Esophagus mucosa (tissue), 1 donor: ENCODE measurements at places on chromosomes 16 and 17. TPM values are rescaled to one million over a fixed set of nuclear protein-coding genes. Genes with fewer than 3 reads are reported as not detected.

VASN gene
- 16.6 TPM for total RNA-seq

TBC1D3K gene
- total RNA-seq = not detected

ABCA8 gene
- total RNA-seq = 0.72 TPM

ACOX1 gene
- total RNA-seq = 66.0 TPM

TSPOAP1 gene
- 2.6 TPM for total RNA-seq

GRCh38 chr17:44556832-44557606, at the start of gene FZD2:
FZD2 (plus strand) TSS chr17:44557484; CDS start chr17:44557689, 205 bp downstream.
- peak; percentile 68 for ATAC-seq

- ATAC-seq = peak; percentile 54
These were observed 21.1 kb upstream of the TFAP4 start for GRCh38 chr16:4293822-4294457.

DNA sequence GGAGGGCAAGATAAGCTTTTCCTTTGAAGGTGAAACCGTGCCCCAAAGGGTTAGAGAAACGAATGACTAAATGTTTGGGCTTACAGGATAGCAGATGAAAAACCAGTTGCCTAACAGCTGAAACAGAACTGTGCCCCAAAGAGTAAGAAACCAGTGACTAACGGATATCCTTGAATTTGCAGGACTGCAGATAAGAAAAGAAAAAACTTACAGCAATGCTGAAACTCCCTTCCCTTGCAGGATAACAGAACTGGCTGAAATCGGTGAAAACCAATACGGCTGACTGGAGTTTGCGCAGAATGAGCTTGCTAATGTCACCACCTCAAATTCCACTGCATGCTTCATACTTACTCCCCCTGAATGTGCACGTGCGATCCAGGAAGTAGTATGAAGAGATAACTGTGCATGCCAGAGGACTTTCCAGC, 175.2 kb upstream of the NLRP1 start:
- no peak for ATAC-seq

DNA sequence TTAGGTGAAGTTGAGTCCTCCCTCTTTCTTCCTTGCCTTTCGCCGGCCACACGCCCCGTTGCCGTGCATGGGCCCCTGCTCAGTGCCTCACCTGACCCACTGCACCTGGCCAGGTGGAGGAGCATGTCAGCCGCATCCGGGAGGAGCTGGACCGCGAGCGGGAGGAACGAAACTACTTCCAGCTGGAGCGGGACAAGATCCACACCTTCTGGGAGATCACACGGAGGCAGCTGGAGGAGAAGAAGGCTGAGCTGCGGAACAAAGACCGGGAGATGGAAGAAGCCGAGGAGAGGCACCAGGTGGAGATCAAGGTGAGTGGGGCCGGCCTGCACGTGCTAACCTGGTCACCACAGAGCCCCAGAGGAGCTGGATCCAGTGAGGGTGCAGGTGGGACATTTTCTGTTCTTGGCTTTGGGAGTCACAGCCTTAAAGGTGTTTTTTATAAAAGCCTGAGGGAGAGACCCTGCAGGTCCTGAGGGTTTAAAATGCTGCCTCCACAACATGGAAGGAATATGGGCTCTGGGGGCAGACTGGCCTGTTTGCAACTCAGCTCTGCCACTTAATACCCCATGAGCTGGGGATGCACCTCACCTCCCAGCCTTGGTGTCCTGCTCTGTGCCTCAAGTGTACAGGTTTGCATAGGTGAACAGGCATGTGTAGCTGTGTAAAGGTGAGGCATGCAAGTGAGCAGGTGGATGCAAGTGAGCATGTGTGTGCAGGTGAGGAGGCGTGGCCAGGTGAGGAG, 12.1 kb upstream of the DBNDD1 start:
- ATAC-seq = no peak

GRCh38 chr17:40349477-40349894, 15.1 kb downstream of the GJD3 start:
- peak; percentile 52 for ATAC-seq

DNA sequence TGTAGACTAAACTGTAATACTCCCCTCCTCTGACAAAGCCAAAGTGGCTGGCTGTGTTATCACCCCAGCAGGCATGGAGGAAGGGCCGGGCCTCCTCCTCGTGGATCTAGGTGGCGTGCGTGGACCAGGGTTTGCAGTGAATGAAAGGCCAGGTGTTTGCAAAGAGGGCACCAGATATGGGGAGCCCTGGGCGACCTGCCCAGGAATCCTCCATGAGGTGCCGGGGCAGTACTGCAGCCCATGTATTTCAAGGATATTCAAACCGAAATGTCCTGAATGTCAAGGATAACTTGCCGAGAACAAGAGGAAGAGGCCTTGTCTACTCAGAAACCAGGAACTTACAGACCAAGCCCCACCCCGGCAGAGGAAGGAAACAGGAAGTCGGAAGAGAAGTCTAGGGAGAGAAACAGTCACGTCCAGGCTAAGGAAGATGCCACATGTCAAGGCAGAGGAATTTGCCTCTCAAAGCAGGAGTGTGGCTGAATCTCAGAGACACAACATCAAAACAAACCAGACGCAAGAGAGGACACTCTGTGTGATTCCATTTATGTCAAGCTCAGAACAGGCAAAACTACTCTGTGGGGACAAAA, 13.7 kb upstream of the OSGIN1 start:
- no peak for ATAC-seq

- no peak for ATAC-seq
These were observed 426.3 kb downstream of the SLC39A11 start for GRCh38 chr17:72665852-72666851.

DNA sequence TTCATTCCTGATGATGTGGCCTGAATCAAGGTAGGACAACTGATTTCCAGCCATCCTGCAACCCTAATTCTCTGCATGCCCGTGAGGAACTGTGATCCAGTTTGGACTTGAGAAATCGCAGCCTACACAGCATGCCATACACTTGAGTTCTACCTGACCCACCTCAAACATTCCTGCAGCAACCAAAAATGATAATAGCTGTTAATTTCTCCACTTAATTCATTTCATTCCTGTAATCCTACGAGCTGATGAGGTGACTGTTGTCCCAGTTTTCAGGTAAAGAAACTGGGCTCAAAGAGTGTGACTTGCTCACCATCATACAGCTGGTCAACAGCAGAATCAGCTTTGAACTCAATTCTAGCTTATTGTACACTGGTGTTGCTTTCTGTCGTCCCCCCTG, 2.2 kb upstream of the GAS7 start:
- ATAC-seq = no peak

- ATAC-seq = no peak
These were observed 55.6 kb upstream of the LRRC37A3 start for GRCh38 chr17:64974750-64975317.

DNA sequence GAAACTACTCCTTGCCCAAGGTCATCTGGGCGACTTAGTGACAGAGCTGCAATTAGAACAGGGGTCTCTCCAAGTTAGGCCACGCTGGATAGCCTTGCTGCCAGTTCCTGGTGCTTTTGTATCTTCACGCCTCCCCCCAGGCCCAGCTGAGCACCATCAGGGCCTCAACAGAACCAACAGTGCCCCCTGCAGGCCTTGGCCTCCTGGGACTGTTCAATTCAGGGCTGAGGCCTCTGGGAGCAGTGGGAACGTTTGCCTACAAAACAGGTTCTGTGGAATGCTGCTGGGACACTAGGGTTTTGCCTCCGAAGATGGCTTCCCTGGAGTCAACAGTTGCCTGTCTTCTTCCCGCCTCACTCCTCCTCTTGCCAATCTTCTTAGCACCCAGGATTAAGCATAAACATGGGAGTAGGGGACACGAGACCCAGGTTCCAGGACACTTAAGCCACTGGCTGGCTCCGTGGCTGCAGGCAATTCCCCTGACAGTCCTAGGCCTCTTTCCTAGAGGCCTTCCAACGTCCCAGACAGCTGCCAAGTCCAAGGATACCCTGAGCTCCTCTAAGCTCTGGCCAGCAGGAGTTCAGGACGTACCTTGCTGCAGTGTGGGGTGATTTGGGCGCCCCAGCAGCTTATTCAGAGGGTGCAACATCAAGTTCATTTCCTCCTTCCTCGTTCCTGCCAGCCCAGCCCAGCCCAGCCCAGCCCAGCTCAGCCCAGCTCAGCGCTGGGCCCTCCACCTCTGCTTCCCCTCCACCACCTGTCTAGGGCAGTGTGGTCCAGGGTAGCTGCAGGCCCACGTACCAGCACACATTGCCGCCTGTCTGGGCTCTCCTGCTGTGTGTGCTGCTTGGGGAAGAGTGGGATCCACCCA, 246.6 kb upstream of the RPL38 start:
- ATAC-seq = peak; percentile 80

- no peak for ATAC-seq
These were observed 276.5 kb downstream of the KIF2B start for GRCh38 chr17:54099221-54099620.

GRCh38 chr17:75516619-75517296, 430 bp downstream of the TSEN54 start:
- no peak for ATAC-seq

- ATAC-seq = no peak
These were observed 86.5 kb downstream of the STH start for GRCh38 chr17:46085522-46085921.

- no peak for ATAC-seq
These were observed 1.1 kb downstream of the NOXO1 start for GRCh38 chr16:1980030-1980769.

DNA sequence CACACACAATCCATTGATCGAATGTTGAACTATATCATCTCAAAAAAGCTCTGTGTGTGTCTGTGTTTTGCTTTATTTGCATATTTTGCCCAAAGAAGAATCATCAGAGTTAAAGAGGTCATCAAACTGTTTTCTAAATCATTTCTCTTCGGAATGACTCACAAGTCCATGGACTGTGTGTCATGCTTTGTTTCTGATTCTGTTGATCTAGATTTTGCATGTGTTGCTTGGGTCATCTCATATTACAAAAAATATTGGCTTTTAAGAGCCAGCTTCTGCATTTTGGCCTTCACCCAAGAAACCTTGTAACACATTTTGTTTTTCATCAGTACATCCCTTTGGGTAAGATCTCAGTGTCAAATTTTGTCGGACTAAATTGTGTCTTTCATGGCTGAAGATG, 471.2 kb upstream of the HSBP1 start:
- no peak for ATAC-seq

DNA sequence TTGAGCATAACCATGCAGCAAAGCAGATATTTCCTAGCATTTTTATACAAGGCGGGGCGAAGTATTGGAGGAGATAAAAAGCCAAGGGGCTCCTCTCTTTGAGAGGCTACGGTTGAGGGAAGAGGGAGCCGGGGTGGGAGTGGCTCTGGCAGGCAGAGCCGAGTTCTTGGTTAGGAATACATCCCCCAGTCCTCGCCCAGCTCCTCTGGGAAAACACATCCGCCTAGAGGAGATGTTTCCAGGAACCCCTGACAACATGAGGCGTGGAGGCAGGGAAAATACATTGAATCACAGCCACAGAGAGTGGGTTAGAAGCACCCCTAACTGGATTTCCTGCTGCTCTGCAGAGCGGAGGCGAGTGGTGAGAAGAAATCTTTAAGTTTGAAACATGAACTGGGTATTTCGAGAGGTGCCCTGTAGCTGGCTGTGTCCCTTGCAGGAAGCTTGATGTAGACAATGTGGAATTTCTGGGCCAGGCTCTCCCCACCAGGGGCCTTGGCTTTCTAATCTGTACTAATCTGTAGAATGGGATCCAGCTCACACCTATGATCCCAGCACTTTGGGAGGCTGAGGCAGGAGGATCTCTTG, 27.3 kb downstream of the TTYH2 start:
- no peak for ATAC-seq
